ENCODE measurements at places on chromosomes 4 and X.

DNA sequence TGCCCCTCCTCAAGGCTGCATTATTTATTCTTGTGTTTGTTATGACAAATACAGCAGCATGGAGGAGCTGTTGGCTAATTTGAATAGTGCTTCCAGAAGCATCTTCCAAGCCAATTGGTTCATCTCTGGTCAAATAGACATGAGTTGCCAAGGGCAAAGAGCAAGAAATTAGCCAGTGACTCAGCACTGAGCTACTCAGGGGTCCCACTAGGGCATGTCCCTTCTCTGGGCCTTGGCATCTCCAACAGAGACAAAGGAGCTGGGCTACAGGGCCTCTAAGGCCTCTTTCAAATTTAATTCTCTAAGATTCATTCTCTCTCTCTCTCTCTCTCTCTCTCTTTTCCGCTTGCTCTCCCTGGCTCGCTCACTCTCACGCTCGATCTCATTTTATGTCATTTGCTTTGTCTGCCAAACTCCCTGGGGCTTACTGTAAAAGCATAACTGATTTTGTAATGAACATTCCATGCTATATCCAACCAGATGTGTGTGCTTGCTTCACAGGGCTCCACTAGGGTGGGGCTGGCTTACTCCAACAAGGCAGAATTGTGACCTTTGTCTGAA is 86.7 kb upstream of the MAGEA4 start:
- no peak for DNase-seq

DNA sequence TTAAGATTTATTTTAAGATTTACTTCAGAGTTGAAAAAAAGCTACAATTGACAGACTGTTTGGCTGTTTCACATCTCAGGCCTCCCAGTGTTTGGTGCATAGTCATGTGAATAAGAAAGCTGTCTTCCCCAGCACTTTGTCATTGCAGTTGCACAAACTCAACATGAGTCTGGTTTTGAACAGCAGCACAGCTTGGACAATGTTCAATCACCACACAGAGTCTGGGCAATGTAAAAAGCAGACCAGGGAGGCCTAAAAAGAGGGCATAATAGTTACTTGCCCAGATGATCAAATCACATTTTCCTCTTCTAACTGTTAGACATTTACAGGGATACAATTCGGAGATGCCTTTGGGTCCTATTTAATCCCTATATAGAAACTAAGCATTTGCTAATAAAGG is 1055.0 kb downstream of the RPA4 start:
- no peak for DNase-seq

DNA sequence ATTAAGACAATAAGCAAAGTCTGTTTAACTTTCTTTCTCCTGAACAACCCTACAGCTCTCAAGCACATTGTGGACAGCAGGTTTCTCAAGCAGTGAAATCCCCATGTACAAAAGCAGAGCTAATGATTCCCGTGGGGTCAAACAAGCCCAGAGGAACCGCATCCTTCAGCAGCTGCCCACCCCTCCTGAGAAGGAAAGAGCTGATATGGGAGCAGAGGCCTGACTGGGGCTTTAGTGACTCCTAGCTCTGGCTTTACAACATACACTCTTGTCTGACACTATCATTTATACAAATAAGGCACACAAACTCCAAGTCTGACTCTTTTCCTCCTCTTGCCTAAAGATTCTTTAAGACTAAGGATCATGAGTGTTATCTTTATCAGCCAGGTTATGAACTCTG is 32.8 kb downstream of the HDAC8 start:
- no peak for DNase-seq

DNA sequence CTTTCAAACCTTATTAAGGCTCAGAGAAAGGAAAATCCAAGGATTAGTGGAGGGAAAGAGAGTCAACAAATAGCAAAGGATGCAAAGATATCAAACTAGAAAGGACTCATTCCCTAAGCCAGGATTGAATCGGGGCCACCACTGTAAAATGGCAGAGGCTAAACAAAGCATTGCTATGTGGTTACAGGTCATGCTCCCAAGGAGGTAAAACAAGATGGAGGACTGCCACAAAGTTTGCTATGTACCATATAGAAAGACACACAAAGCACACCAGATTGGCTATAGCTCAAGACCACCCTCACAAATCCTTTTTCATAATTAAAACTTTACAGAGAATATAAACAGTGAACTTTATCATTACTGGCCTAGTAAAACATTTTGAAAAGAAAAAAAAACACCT is 25.9 kb upstream of the PASD1 start:
- DNase-seq, result no peak

GRCh38 chr4:159070742-159071141 is 32.1 kb upstream of the RAPGEF2 start:
- DNase-seq, result no peak
